ENCODE measurements at places on chromosomes 7 and 10.

- no peak for DNase-seq
Observed at GRCh38 chr7:109611656-109612055, 1042.0 kb downstream of the DNAJB9 start.

GRCh38 chr7:46239846-46240245 lies 318.8 kb upstream of the IGFBP3 start:
- DNase-seq: no peak

- DNase-seq: no peak
Observed at GRCh38 chr10:427761-428519, 261.5 kb downstream of the DIP2C start.

DNA sequence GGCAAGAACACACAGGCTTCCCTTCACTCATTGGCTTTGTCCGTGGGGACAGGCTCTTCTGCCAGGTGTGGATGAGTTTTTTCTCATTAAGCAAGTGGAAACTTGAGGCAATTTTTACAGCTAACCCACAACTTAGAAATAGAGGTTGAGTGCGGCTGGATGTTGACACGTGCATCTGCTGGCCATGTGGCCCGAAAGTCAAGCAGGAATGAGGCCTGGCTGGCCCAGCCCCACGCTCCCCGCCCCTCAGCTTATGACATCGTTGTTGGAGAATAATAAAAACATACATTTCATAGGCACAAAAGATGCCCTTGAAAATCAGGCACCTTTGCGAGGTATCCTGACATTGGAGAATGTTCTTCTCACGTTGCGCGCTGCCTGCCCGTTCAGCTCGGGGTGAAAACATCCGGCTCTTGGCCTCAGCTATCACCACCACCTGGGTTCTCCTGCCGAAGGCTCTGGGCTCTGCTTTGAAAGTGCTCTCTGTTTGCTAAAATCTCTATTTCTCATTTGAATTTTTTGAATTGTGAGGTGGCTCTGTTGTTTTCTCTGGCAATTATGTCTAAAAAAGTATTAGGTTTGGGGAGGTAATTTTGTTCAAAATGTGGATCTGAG lies 310.7 kb downstream of the WDR37 start:
- DNase-seq: no peak

- DNase-seq: no peak
Observed at GRCh38 chr10:132542086-132542775, 4.6 kb downstream of the INPP5A start.

GRCh38 chr10:20870834-20871233 lies 26.3 kb downstream of the NEBL start:
- no peak for DNase-seq

GRCh38 chr7:126790763-126791162 lies 462.0 kb downstream of the GRM8 start:
- DNase-seq: peak; percentile 23

DNA sequence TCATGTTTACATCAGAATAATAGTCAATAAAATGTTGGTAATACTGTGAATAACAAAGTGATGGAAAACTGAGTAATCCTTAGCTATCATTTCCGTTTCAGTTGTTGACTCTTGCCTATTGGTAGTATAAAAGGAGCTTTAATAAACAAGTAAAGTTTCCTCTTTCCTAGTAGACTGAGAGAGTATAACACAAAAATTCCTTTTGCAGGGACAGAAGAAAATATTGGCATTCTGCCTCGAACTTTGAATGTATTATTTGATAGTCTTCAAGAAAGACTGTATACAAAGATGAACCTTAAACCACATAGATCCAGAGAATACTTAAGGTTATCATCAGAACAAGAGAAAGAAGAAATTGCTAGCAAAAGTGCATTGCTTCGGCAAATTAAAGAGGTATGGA lies 9.4 kb downstream of the KIF20B start:
- no peak for DNase-seq

- peak; percentile 83 for DNase-seq
Observed at GRCh38 chr10:101041252-101041761, 10.3 kb downstream of the SFXN3 start.
